GM12891 (cell line): ENCODE measurements at places on chromosomes 2 and 18.

- no peak for DNase-seq
These were observed 40.1 kb downstream of the KCTD18 start for GRCh38 chr2:200469708-200470211.

- DNase-seq, result no peak
These were observed 21.3 kb upstream of the ALLC start for GRCh38 chr2:3636586-3637310.

DNA sequence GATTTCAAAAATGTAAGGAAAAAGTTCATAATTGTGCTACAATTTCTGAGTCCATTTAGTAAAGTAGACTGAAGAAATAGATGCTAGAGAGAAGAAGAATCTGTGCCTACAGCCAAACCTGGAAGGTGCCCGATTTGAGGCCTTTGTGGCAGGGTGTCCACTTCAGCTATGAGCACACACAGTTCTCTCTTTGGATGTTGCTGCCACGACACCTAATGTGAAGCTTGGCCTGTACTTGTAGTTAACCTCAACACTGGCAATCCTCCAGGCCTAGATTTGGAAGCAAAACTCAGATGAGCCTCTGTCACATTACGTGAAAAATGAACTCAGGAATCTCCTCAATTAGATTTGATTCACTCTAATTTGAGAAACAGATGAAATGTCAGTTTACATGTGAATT lies 90.1 kb upstream of the LRP1B start:
- DNase-seq, result no peak

GRCh38 chr2:36193680-36194079 lies 161.9 kb upstream of the CRIM1 start:
- no peak for DNase-seq
